ENCODE measurements at places on chromosomes 16 and 17. TPM values are rescaled to one million over a fixed set of nuclear protein-coding genes. Genes with fewer than 3 reads are reported as not detected.

DNA sequence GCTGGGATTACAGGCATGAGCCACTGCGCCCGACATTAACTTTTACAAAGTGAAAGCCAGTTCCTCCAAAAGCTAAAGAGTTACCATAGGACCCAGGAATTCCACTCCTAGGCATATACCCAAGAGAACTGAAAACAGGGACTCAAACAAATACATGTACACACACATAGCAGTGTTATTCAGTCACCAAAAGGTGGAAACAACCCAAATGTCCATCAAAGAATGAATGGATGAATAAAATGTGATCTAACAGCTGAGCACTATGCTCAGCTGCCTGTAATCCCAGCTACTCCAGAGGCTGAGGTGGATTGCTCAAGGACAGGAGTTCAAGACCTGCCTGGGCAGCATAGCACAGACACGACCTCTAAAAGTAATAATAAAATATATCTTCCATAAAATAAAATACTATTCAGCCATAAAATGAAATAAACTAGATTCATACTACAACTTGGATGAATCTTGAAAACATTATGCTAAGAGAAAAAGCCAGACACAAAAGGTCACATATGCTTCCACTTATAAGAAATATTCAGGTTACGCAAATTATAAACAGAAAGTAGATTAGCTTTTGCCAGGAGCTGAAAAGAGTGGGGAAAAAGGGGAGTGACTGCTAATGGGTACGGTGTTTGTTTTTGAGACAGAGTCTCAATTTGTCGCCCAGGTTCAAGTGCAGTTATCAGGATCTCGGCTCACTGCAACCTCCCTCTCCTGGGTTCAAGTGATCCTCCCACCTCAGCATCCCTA lies 9.3 kb upstream of the USP7 start:
- DNase-seq = no peak

- DNase-seq = no peak
Observed at GRCh38 chr17:5772720-5773119, 188.4 kb upstream of the NLRP1 start.

DNA sequence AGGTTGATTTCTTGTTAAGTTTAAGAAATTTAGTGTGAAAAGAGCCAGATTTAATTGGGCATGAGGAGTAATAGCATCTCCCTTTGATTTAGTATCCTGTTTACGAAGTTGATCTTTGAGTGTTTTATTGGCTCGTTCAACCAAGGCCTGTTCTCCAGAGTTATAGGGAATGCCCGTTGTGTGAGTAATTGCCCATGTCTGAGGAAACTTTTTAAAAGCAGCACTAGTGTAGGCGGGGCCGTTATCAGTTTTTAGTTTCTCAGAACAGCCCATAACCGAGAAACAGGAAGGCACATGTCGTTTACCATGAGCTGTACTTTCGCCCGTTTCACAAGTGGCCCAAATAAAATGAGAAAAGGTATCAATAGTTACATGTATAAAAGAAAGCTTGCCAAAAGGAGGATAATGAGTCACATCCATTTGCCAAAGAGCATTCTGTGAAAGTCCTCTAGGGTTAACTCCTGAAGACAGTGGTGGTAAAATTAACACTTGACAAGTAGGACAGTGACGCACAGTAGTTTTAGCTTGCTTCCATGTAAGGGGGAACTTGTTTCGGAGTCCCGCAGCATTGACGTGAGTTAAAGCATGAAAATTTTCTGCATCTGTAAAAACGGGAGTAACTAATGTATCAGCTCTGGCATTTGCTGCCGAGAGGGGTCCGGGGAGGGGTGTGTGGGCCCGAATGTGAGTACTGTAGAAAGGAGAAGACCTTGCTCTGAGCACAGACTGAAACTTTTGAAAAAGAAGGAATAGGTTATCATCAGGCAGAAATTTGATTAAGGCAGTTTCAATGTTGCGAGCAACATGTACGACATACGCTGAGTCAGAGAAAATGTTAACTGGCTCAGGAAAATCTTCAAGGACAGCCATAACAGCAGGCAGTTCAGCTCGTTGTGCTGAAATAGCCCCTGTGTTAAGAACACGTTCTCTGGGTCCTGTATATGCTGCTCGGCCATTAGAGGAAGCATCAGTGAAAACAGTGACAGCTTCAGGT lies 18.5 kb upstream of the KCTD5 start:
- no peak for DNase-seq

GRCh38 chr16:26952411-26952810 lies 114.3 kb upstream of the C16orf82 start:
- no peak for DNase-seq

GRCh38 chr17:13973960-13974651 lies 95.2 kb upstream of the COX10 start:
- no peak for DNase-seq

- DNase-seq = peak; percentile 63
Observed at GRCh38 chr17:11241611-11242226, 706 bp downstream of the SHISA6 start.

- no peak for DNase-seq
Observed at GRCh38 chr16:194516-194915, 14.3 kb downstream of the HBQ1 start.

- DNase-seq = no peak
Observed at GRCh38 chr16:87678618-87679017, 76.3 kb downstream of the JPH3 start.

DNA sequence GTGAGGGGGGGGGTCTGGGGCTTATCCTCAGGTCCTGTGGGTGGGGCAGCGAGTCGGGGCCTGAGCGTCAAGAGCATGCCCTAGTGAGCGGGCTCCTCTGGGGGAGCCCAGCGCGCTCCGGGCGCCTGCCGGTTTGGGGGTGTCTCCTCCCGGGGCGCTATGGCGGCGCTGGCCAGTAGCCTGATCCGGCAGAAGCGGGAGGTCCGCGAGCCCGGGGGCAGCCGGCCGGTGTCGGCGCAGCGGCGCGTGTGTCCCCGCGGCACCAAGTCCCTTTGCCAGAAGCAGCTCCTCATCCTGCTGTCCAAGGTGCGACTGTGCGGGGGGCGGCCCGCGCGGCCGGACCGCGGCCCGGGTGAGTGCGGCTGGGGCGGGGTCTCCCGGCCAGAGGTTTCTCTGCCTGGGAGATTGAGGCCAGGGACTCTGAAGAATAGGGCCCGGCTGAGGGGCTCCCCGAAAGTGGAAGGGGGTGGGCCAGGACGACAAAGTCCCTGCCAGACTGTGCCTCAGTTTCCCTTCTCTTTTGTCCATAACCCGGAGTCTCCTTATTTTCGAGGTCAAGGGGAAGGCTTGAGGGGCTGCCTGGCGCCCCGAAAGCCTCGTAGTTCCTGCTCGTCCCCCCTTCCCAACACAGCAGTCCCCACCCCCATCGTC lies at the start of gene FGF11:
Gene FGF11 (plus strand): TSS at position 51 of the 651 bp plus-strand sequence. CDS start 109 bp downstream, at position 160.
- DNase-seq = no peak

GRCh38 chr16:55289353-55289752 lies 34.6 kb upstream of the IRX6 start:
- DNase-seq = no peak

- DNase-seq = no peak
Observed at GRCh38 chr17:14320734-14321475, 20.0 kb downstream of the HS3ST3B1 start.

DNA sequence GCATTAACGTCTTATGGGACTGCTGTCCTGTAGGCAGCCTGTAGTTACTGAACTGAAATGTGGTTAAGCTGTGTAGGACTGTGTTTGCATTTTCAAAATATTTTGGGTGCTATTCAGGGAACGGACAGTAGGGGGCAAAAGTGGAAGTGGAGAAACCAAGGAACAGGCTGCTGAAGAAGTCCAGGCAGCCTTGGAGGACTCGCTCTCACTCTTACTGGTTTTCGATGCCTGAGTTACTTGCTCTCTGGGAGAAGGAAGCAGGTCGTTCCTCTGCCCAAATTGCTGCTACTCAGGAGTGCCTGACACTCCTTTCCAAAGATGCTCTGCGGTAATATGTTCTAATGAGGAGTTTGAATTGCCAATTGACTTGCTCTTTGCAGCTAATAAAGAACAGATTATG lies 64.5 kb upstream of the RBFOX1 start:
- DNase-seq = peak; percentile 41

GRCh38 chr16:55701442-55702319 lies 45.9 kb downstream of the SLC6A2 start:
- DNase-seq = peak; percentile 73

DNA sequence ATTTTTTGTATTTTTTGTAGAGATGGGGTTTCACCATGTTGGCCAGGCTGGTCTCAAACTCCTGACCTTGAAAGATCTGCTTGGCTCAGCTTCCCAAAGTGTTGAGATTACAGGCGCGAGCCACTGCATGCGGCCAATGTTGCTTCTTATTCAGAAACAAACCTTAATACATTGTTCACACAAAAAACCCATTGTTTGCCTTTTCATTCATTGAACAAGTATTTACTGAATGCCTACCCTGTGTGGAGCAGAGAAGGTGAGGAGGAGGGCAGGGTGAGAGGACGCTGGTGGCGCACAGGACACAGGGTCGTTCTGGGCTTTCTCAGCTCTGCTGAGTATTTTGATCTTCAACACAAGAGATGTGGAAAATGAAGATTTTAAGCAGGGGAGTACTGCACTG lies 8.0 kb upstream of the KRT23 start:
- DNase-seq = no peak

DNA sequence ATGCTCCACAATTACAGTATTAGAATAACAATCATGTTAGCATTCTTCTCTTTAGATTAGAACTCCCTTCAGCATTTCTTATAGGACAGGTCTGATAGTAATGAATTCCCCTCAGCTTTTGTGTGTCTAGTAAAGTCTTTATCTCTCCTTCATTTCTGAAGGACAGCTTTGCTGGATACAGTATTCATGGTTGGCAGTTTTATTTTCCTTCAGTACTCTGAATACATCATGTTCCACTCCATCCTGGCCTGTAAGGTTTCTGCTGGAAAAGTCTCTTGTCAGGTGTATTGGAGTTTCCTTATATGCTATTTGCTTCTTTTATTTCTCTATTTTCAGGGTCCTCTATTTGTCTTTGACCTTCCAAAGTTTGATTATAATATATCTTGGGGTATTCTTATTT lies 4.0 kb upstream of the ABCA10 start:
- no peak for DNase-seq

DNA sequence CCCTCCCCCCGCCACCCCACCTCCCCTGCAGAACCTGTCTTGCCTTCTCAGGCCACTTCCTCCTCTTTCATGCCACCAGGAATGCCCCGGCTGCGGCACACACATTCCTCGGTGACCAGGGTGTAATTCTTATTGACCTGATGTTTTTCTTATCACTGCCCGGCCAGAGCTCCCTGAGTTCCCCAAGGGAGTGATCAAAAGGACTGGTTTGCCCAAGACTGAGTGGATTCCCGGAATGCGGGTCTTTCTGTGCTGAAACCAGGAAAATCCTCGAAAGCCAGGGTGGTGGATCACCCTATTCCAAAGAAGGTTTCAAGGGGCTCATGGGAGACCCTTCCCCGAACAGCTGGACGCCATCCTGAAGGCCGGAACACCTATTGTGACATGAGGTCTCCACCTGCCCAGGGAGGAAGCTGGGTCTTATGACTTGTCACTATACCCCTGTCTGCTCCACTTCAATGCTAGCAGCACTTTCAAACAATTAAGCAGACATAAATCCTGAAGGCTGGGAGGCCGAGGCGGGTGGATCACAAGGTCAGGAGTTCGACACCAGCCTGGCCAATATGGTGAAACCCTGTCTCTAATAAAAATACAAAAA lies 53.0 kb upstream of the RPL38 start:
- DNase-seq = peak; percentile 45

DNA sequence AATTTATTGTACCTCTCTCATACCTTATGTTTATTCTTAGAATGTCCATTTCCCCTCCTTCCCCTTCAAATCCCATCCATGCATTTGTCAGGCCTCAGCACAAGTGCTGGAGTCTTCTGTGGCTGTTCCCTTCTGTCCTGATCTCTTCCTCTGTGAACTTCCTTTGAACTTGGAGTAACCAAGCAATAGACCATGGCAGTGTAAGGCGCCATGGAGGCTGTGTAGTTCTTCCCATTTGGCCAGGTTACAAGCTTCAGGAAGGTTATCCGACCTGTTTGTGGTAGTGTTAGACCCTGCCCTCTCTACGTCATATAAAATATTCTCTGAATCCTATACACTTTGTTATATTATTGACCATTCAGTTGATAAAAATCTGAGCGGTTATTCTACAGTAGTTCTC lies 28.6 kb downstream of the MAP2K6 start:
- no peak for DNase-seq

DNA sequence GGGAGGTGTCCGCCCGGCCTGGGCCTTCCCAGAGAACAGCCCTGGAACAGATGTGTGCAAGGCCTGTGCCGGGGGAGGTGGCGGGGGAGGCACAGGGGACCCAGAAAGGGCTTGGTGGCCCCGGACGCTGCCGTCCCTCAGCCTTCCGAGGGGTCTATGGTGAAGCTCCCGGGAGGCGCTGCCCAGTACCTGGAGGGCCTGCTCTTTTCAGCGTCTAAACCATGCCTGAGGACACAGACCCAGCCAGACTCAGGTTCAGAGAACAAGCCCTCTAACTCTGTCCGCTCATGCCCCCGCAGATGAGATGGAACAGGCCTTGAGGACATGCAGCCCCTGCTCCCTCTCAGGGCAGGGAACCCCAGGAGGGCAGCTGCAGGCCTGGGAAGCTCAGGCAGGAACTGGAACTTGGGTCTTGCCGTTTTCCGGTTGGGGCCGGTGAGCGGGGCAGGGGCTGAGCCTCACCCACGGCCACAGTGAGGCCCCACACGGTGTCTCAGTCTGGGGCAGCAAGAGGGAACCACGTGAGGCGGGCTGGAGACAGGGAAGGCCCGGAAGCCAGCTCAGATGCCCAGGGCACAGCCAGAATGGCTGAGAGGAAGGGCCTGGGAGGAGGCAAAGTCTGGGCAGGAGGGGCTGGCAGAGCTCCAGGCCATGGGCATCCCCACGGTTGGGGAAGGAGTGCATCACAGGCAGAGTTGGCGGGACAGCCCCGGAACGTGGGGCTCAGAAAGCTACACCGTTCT lies 12.5 kb downstream of the SLC16A3 start:
- DNase-seq = no peak

- no peak for DNase-seq
Observed at GRCh38 chr16:67657751-67658518, 2.1 kb downstream of the ACD start.

DNA sequence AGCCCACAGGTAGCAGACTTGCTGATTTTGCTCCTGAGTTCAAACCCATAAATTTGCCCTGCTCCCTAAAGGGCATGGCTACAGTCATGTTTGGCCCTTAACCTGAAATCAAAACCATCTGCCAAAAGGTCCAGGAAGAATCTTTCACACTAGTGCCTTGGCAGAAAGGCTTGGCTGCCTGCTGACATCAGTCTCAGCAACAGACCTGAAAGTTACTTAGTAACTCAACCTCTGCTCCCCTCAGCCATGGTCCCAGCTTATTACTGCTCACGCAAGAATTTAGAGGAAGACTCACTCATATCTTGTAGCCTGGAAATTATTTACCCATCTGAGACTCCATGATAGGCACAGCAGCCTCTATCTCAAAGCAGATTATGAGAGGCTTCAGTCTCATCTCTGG lies 98.0 kb upstream of the KIF2B start:
- DNase-seq = no peak

GRCh38 chr16:17420816-17421215 lies 49.9 kb downstream of the XYLT1 start:
- DNase-seq = no peak

- DNase-seq = no peak
Observed at GRCh38 chr16:56558024-56558747, 6.7 kb upstream of the MT4 start.

- DNase-seq = no peak
Observed at GRCh38 chr17:57138956-57139576, 54.0 kb downstream of the AKAP1 start.

The MEIOC gene
- total RNA-seq = 4.8 TPM

The USP36 gene
- 67.7 TPM for total RNA-seq

The PTRH2 gene
- 36.5 TPM for total RNA-seq

The NPIPA5 gene
- 1.0 TPM for total RNA-seq

The PHB1 gene
- 401 TPM for total RNA-seq

The HES7 gene
- total RNA-seq = 0.69 TPM

The ZNF771 gene
- 9.6 TPM for total RNA-seq

The KRTAP2-2 gene
- total RNA-seq = not detected

The BAIAP3 gene
- 7.9 TPM for total RNA-seq

The KRTAP16-1 gene
- total RNA-seq = not detected

The ASPHD1 gene
- 17.8 TPM for total RNA-seq

Measured in H1 (cell line).